ENCODE measurements at places on chromosomes 12 and 14. TPM values are rescaled to one million over a fixed set of nuclear protein-coding genes. Genes with fewer than 3 reads are reported as not detected.

The KRT3 gene
- polyA plus RNA-seq, result not detected

The PRKD1 gene
- 5.2 TPM for polyA plus RNA-seq

The CBX5 gene
- polyA plus RNA-seq, result 8.3 TPM

The SAMD15 gene
- polyA plus RNA-seq, result 1.2 TPM

The NUAK1 gene
- 2.9 TPM for polyA plus RNA-seq

The AMDHD1 gene
- 1.1 TPM for polyA plus RNA-seq

The CLMN gene
- polyA plus RNA-seq, result 7.2 TPM

The ENDOU gene
- polyA plus RNA-seq, result 0.45 TPM

The AP4S1 gene
- 5.4 TPM for polyA plus RNA-seq

The FOXG1 gene
- polyA plus RNA-seq, result 0.02 TPM

The CMA1 gene
- not detected for polyA plus RNA-seq

The KRT72 gene
- polyA plus RNA-seq, result 0.14 TPM

The CATSPERB gene
- 1.3 TPM for polyA plus RNA-seq

The DPF3 gene
- polyA plus RNA-seq, result 0.30 TPM

The NOC4L gene
- polyA plus RNA-seq, result 27.8 TPM

The TC2N gene
- 23.4 TPM for polyA plus RNA-seq

The RNF31 gene
- polyA plus RNA-seq, result 78.6 TPM

The AJUBA gene
- 23.7 TPM for polyA plus RNA-seq

The PTPN21 gene
- polyA plus RNA-seq, result 8.2 TPM

The PZP gene
- 0.61 TPM for polyA plus RNA-seq

The NXPH4 gene
- 0.16 TPM for polyA plus RNA-seq

The FGF6 gene
- polyA plus RNA-seq, result not detected

The FAM90A1 gene
- polyA plus RNA-seq, result 0.35 TPM

The SLC7A7 gene
- 31.2 TPM for polyA plus RNA-seq

The SLCO1B1 gene
- polyA plus RNA-seq, result not detected

The NDUFA12 gene
- polyA plus RNA-seq, result 89.2 TPM

The FOXM1 gene
- 3.1 TPM for polyA plus RNA-seq

The TPPP2 gene
- polyA plus RNA-seq, result not detected

The LRRK2 gene
- polyA plus RNA-seq, result 74.3 TPM

The NABP2 gene
- polyA plus RNA-seq, result 22.1 TPM

The PLBD1 gene
- polyA plus RNA-seq, result 9.5 TPM

The OR11H12 gene
- polyA plus RNA-seq, result not detected

The IGF1 gene
- 11.4 TPM for polyA plus RNA-seq

The FLVCR2 gene
- polyA plus RNA-seq, result 37.6 TPM

The CCDC198 gene
- not detected for polyA plus RNA-seq

The KRT80 gene
- 9.9 TPM for polyA plus RNA-seq

The LALBA gene
- not detected for polyA plus RNA-seq

The KLRB1 gene
- 1.9 TPM for polyA plus RNA-seq

The SLC10A1 gene
- polyA plus RNA-seq, result not detected

The TMEM106C gene
- polyA plus RNA-seq, result 29.3 TPM

The KLHDC1 gene
- 3.7 TPM for polyA plus RNA-seq

The CLEC4A gene
- polyA plus RNA-seq, result 5.5 TPM

The RPS6KL1 gene
- 6.3 TPM for polyA plus RNA-seq

The RACGAP1 gene
- polyA plus RNA-seq, result 3.8 TPM

Measured in lung (tissue), 17 donors.